ENCODE measurements at places on chromosomes 2 and 18.

DNA sequence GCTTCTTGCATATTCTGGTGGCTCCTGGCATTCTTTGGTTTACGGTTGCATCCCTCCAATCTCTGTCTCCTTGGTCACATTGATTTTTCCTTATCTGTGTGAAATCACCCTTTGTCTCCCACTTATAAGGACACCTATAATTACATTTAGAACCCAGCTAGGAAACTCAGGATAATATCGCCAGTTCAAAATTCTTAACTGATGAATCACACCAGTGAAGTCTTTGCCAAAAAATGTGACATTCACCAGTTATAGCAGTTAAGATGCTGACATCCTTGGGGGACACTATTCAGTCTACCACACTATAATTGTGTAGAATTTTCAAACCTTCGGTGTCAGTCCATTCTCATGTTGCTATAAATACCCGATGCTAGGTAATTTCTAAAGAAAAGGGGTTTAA lies 320.2 kb downstream of the TMX3 start:
- no peak for DNase-seq

- DNase-seq = no peak
Measured at GRCh38 chr2:73999881-74000597, 15.3 kb downstream of the TET3 start.

- no peak for DNase-seq
Measured at GRCh38 chr18:45834306-45834705, 8.8 kb downstream of the SIGLEC15 start.

GRCh38 chr2:195899226-195899625 lies 169.4 kb downstream of the DNAH7 start:
- DNase-seq = no peak

GRCh38 chr2:44718431-44718830 lies 223.1 kb upstream of the SIX3 start:
- no peak for DNase-seq

DNA sequence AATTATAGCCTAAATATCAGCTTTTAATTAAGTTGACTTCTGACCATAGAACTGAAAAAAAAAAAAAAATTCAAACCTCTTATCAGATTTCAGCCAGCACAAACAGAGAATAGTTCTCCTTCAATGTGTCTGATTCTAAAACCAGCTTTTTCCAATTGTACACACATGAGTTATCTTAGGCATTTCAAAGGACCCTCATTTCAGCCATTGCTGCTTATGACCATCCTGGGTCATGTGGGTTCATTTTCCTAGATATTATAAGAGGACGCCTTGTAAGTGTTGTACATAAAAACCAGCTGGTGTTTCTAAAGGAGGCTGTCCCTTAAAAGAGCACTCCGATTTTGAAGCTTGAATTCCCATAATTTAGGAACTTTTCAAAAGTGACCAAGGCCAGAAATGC lies 62.3 kb upstream of the DYNC1I2 start:
- no peak for DNase-seq

- DNase-seq = no peak
Measured at GRCh38 chr2:215454519-215455246, 18.8 kb upstream of the FN1 start.

DNA sequence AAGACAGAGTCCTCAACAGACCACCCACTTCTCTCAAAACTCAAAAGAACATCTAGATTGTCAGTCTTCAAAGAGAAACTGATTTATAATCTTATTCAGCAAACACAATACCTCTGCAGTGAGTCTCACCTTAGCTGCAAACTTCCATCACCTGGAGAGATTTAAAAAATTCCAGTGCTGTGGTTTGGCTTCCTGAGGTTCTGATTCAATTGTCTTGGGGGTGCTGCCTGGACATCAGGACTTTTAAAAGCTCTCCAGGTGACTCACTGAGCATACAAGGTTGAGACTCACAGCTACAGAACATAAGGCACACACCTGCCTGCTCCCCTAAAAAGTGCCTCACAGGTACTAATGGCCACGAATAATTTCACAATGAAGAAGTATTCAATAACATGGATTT lies 40.3 kb downstream of the RNF152 start:
- DNase-seq = no peak

DNA sequence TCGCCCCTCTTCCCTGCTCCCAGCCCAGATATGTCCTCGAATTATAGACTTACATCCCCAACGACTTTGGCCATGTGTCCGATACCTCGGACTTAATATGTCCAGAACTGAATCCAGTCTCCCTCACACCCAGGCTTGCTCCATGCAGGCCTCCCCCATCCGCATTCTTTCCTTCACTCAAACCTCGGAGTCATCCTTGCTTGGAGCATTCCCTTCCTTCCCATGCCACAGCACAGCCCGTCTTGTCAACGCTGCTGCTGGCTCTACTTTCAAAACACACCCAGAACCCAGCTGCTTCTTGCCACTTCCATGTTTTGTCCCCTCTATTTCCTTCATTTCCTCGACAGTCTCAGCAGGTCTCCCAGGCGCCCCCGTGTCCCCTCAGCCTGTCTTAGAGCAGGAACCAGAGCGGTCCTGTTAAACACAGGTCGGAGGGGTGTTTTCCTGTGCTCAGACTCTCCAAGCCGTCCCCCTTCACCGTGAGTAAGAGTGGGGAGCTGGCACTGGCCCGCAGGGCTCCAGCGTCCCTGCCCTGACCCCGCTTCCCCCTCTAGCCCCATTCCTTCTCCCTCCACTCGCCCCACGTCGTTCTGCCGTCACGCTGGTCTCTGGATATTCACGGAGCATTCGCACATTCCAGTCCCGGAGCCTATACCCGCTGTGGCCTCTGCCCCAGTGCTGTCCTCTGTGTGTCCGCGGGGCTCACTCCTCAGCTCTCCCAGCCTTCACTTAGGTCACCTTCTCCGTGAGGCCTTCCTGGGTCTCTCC lies 54.4 kb downstream of the VAPA start:
- no peak for DNase-seq

All from left hindlimb (tissue), 1 donor.